ENCODE measurements at places on chromosomes 2 and 18. TPM values are rescaled to one million over a fixed set of nuclear protein-coding genes. Genes with fewer than 3 reads are reported as not detected.
A peak's percentile ranks its signal among the peaks of the same experiment; 100 is the strongest.

DNA sequence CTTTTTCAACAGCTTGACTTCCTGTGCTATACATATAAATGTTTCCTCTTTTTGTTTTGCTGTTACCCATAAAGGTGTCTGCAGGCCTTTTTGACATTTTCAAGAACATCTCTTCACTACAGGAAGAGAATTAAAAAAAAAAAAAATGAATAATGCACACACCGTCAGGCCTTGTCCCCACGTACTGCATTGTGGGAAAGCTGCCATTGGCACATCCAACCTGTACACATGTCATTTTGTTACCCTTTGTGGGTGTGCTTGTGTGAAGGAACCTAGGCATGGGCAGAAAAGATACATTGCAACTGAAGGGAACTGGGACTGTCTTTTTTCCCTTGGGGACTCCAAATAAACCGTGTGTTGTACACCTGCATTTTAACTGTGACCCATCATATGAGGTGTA is 16.8 kb upstream of the TMEM37 start:
- DNase-seq = no peak

GRCh38 chr2:56021579-56021978 is 98.0 kb upstream of the EFEMP1 start:
- no peak for DNase-seq

BCL2 gene
- total RNA-seq = 2.3 TPM

- no peak for DNase-seq
Observed at GRCh38 chr2:38106405-38107094, 30.6 kb upstream of the CYP1B1 start.

SPEG gene
- 57.8 TPM for total RNA-seq

- no peak for DNase-seq
Observed at GRCh38 chr2:230657906-230658305, 54.7 kb upstream of the CAB39 start.

MOCOS gene
- total RNA-seq = 5.3 TPM

ABCG8 gene
- 0.25 TPM for total RNA-seq

DNA sequence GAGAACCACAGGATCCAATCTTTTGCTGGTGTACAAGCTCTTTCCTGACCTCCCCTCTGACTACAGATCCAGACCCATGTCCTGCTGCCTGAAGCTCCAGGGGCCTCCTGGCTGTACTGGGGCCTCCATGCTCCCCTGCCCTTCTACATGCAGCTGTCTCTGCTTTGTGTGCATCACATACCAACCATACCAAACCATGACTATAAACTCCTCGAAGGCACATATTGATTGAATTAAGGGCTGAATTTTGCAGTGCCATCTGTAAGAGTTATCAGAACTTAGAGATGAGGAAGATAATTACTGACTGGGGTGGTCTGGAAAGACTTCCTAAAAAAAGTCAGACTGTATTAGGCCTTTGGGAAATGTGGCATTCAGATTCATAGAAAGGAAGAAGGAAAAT is 139.9 kb upstream of the CXCR4 start:
- DNase-seq = no peak

KCNJ3 gene
- total RNA-seq = 0.69 TPM

DNA sequence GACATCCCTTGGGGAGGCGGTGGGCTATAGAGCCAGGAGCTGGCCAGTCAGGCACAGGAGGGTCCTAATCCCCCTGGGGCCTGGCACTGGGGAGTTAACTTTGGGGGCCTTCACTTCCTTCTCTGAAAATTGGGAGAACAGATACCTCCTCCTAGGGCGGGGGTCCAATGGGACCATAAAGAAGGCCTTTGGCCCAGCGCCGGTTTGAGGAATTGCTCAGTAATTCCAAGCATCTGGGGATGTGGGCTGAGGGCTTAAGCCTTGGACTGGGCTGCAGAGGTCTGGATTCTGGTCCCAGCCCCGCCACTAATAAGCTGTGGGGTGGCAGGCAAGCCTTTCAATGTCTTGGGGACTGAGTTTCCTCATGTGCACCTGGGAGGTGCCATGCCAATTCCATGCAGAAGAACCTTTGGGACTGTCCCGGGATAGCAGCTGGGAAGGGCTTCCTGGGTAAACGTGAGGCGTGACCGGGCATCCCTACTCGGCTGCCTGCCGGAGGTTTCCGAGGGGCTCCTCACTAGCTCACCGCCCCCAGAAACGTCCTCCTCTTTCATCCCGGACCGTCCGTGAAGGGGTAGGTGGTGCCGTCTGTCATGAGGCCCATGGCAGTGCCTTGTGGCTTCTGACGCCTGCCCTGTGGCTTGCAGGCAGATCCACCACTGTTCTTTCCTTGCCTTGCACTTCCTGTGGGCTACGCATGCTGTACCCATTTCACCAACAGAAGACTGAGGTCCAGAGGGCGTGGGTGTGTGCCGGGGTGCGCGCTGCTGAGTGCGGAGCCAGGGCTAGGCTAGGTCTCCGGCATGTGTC is 67.4 kb upstream of the HPCAL1 start:
- peak; percentile 8 for DNase-seq

All from WTC11 (cell line).